ENCODE measurements at places on chromosomes 7 and 10.
A peak's percentile ranks its signal among the peaks of the same experiment; 100 is the strongest.

GRCh38 chr10:87862679-87863052, 667 bp downstream of the KLLN start:
- DNase-seq, result no peak

GRCh38 chr7:130872756-130873448, 138.9 kb upstream of the KLF14 start:
- no peak for DNase-seq

DNA sequence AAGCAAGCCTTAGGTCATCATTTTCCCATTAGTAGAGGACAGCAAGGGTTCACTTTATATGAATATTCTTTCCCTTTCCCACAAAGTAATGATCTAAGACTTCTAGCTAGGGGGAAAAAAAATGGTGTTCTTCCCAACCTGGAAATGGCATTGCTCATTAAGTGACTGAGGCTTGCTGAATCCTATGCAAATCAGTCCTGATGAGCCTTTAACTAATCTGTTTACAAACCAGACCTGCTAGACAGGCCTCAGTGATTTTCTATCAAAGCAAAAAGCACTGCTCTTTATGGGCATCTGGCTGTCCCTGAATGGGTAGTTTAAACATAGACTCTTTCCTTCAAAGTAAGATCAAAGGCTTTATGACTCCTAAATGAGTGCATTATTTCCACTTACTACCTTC, 146.3 kb downstream of the HIBADH start:
- DNase-seq, result no peak

GRCh38 chr7:73397521-73398281, 35.9 kb upstream of the FZD9 start:
- no peak for DNase-seq

DNA sequence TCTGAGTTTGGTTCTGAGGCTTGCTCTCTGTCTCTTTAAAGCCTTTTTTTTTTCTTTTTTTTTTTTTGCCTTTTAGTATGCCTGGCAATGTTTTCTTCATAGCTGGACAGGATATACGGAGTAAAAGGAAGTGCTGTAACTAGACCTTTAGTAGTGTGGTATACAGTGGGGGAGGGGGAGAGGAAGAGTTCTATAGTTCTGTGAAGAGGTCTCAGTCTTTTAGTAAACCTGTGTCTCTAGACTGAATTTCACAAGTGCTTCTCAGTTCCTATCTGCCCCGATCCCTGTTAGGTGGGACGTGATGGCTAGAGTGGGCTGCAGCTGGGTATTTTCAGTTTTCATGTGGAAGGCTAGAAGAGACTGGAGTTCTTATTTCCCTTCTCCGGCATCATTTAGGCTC, 3.1 kb upstream of the ABCC2 start:
- peak; percentile 21 for DNase-seq

DNA sequence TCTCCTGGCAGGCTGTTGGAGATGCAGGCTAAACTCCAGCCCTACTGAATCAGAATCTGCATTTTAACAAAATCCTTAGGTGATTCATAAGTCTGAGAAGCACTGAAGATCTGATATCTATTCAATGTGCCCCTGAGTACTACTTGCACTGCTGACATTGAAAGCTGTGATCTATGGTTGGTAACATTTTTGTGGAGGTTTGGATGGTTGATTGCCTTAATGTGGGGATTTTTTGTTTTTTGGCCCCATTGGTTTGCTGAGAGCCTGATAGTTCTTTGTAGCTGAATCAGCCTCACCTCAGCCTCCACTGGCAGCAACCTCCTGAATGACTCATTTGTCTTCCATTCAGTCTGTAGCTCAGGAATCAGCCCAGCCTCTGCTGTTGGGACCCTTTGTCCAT, 14.7 kb upstream of the LRRN3 start:
- DNase-seq, result no peak

GRCh38 chr7:2621948-2622640, 9.7 kb upstream of the TTYH3 start:
- DNase-seq, result no peak

DNA sequence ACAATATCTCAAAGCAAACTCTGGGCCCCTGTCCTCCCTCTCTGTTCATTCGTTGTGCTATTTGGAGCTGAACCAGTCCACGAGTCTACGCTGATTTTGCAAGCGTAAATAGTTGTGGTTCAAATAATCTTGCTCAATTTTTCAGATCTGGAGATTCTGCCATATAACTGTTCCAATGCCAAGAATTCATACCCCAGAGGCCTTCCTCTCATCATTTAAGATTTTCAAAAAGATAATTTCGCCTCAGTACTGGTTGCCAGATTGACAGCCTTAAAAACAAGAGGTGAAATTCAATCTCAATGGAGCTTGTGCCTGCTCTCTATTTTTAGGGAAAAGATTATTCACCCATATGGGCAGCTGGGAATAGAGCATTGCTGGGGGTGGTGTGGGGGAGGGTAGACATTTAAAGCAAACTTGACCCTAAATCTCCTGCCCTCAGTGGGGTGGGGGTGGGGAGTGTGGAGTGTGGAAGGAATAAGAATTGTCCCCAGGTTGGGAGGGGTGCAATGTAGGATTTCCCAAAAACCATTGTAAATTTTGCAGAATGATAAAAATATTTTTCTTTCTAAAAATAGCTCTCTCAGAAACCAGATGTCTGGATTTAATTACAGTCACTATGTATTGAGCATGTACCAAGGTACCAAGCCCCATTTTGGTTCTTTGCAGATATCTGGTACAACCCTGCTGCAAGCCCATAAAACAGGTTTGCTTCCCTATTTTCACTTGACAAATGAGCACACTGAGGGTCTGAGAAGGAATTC, 104.7 kb upstream of the EEPD1 start:
- no peak for DNase-seq

- no peak for DNase-seq
Observed at GRCh38 chr7:103613655-103614642, 167.9 kb upstream of the SLC26A5 start.

DNA sequence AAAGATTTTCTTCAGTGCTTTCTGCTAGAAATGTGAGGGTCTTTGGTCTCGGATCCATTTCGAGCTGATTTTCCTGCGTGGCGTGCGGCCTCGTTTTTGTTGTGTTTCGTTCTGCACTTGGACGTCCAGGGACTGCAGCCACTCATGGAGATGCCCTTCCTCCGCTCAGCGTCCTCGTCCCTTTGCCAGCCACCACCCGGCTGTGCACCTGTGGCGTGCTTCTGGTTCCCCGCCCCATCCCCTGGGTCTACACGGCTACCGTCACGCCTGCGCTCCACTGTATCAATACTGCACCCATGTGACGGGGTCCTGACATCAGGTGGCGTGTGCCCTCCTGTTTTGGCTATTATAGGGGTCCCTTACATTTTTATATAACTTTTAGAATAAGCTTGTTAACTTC, 42.7 kb upstream of the NKX6-2 start:
- no peak for DNase-seq

DNA sequence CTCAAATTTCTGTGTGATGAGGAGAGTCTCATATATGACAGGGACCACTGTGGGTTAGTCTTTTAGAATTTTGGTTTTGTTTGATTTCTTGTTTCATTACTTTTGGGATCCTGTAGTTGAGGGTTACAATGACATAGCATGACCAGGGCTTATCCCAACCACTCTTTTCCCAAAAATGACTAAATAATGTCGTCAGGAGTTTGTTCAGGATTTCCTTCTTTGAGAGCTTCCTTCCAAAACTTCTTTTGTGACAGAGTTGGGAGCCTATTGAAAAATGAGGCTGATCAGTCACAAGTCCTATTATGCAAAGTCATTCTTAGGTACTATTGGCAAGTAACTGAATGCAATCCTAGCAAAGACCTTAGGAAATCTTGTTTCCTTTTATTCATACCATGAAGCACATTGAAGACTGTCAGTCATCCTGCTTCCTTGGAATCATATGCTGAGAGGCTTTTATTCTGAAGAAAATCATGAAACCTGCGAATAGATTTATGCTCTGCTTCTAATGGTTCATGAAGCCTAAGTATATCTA, 498.3 kb downstream of the LRMDA start:
- no peak for DNase-seq

GRCh38 chr10:81367132-81367531, 507.9 kb upstream of the NRG3 start:
- no peak for DNase-seq

DNA sequence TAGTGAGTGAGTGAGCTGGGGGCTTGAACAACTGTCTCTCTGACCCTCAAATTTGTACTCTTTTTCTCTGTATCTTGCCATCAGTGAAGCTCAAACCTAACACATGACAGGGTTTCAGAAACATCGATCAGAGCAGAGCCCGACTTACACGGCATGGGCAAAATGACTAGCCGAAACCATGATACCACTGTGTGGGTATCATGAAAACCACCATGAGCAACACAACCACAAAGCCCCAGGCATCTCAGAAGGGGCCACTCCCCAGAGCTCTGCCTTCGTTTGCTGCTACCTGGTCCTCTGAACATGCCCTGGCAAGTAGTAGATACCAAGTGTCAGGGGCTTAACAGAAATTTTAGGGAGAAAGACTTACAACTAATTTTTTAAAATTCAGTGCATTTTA, 308.5 kb downstream of the WDR11 start:
- no peak for DNase-seq

- DNase-seq, result no peak
Observed at GRCh38 chr10:91759581-91759986, 38.6 kb upstream of the TNKS2 start.

GRCh38 chr7:29040579-29040925, 82.4 kb upstream of the TRIL start:
- DNase-seq, result no peak

DNA sequence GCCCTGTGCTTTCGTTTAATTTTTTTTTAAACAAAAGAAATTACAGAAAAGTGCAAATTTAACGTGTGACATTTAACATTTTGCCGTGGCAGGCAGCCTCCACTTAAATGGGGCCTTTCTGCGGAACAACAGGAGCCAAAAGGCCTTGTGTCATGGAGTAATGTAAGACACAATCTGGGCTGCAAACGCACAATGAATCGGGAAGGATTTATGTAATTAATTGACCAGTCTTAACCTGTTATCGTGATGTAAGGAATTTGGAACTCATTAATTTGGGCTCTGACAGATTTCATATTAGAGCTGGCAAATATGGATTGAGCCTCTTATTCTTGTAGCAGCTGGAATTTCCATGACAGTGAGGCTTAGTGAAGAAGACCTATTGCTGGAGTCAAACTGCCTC, 86.4 kb downstream of the SNX10 start:
- no peak for DNase-seq

GRCh38 chr10:35456784-35457183, 120.5 kb downstream of the CCNY start:
- DNase-seq, result no peak

GRCh38 chr7:135150072-135150782, 2.4 kb downstream of the TMEM140 start:
- DNase-seq, result peak; percentile 65

- no peak for DNase-seq
Observed at GRCh38 chr10:34786464-34786863, 28.6 kb downstream of the PARD3 start.

DNA sequence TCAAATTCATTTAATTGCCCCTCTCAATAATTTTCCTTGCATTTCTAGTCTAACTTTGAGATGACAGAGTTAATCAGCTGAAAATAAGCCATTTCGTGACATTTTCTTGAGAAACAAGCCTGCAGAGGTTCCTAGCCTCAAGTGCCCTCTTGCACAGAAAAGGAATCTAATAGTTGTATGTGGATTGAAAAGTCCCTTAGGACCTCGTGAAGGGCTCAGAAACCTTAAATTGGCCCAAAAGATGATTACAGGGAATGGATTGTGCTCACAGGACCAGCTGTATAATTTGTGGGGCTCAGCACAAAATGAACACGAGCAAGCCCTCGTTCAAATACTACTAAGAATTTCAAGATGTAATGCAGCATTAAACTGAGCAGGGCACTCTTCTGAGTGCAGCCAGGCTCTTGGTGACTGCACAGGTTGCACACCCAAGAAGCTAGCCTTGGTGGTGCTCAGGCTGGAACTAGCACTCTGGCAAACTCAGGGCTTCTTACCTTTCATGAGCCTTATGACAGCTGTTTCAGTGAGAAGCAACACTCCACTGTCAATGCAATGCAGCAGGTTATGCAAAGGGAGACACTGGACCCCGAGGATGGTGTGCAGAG, 102.2 kb downstream of the GSAP start:
- DNase-seq, result no peak

DNA sequence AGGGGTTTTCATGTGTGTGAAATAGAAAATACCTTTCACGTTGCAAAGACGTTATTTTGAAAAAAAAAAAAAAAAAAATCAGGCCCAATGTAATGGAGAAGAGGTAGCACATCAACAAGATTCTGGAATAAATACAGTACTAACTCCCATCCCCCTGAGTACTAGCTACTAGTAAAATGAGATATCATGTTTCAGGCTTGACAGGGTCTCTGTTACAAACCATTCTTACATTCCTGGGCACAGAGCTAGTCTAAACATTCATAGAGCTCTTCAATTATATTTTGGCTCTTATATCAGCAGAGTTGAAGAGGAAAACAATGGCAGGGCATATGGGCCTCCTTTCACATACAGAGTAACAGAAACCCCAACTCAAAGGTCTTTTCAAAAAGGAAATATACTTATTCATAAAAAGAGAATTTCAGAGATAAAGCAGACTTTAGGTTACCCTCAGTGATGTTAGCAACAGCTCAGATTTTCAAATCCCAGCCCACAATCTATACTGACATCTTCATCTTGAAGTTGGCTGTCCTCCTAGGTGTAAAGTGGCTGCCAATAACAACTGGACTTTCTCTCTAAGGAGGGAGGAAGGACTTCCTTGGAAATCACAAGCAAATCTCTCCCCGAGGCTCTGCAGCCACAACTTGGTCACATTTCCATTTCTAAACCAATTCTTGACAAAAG, 18.6 kb downstream of the C7orf33 start:
- no peak for DNase-seq

DNA sequence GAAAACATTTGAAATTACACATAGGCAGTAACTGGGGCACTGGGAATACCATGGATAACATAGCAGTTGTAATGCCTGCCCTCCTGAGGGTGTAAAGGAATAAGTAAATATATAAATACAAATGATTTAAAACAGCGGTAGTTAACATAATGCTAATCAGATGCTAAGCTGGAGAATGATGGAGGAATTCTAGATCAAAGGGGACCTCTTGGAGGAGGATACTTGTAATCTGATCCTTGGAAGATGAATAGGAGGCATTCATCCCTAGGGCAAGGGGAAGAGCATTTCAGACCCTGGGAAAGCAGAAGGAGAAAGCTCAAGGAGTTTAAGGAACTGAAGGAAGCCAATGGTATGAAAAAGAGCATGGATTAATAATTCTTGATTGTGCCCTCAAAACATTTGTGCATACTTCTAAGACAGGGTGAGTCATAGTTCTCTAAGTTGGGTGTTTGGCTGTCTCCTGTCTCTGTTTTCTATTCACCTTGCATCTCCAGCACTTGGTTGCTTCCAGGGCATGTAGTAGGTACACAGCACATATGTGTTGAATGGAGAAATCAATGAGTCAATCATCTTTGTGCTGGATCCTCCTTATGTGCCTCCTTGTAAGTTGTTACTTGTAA, 54.8 kb upstream of the PLPP4 start:
- DNase-seq, result no peak

DNA sequence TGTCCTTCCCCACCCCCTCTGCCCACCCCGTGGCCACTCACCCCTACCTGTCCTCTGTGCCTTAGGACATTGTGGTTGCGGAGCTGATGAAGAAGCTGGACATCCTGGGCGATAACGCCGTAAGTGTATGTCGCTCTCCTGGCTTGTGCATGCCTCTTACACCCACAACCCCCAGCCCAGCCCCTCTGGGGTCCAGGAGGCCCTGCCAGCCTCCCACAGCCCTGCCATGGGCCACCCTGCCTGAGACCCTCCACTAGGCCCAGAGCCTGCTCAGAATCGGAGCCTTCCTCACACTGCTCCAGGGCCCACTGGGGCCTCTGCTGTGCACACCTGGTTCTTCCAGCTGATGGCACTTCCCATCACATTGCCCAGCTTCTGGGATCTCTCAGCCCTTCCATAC, 36.8 kb upstream of the DPYSL4 start:
- no peak for DNase-seq

Measured in CD14-positive monocyte (primary cell).